Liver (tissue), 10 donors: ENCODE measurements at places on chromosomes 7 and 10. TPM values are rescaled to one million over a fixed set of nuclear protein-coding genes. Genes with fewer than 3 reads are reported as not detected.

GRCh38 chr10:131048606-131049005 is 262.9 kb downstream of the TCERG1L start:
- no peaks in the 10 kb centered on the region for H3K27me3 ChIP-seq
- no peak overlapping the region for H3K27ac ChIP-seq
- H3K4me1 ChIP-seq, result no peaks in the 10 kb centered on the region
- H3K4me3 ChIP-seq, result no peak overlapping the region

DNA sequence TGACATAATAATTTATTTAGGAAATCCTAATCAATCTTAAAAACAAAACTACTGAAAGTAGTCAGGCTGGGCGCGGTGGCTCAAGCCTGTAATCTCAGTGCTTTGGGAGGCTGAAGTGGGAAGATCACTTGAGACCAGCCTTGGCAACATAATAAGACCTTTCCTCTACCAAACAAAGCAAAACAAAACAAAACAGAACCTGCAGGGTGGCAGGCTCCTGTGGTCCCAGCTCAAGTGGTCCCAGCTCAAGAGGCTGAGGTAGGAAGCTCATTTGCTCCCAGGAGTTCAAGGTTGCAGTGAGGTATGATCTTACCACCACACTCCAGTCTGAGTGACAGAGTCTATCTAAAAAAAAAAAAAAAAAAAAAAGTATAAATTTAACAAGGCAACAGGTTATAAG is 748.0 kb downstream of the CNTNAP2 start:
- DNase-seq, result no peak
- no peak overlapping the region for H3K4me3 ChIP-seq
- H3K27ac ChIP-seq, result no peak overlapping the region
- H3K27me3 ChIP-seq, result no peaks in the 10 kb centered on the region

DNA sequence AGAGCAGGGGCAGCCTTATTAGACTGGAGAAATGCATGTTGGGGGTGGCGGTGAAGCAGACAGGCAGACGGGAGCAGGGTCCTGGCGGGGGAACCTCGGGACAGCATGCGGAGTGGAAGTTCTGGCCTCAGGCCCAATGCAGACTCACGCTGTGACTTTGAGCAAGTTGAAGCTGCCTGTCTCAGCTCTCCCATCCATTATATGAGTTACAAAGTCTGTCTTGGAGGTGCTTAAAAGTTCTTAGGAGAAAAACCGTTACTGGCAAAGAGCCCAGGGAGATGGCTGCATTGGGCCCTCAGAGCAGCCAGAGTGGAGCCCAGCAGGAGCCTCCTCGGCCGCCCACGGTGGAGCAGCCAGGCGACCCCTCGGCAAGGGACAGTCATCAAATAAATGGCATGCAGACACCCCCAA is 509.5 kb downstream of the PLXNA4 start:
- H3K27ac ChIP-seq, result no peak overlapping the region
- no peaks in the 10 kb centered on the region for H3K27me3 ChIP-seq
- H3K4me1 ChIP-seq, result no peaks in the 10 kb centered on the region
- no peak overlapping the region for H3K4me3 ChIP-seq

SH2D4B gene
- 0.19 TPM for total RNA-seq

DNA sequence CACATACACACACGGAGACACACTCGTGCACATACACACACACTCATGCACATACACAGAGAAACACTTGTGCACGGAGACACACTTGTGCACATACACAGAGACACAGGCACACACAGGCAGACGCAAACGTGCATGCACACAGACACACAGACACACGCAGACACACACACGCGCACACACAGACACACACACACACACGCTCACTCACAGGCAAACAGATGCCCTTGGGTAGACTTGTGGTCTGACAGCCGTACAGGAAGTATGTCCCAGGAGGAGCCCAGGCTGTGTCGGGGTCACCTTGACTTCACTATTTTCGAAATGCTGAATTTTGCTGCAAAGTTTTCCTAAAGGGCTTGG is 538.0 kb downstream of the DNAJB6 start:
- H3K27ac ChIP-seq, result no peak overlapping the region
- H3K36me3 ChIP-seq, result no peaks in the 10 kb centered on the region
- no peak for DNase-seq

VGF gene
- not detected for total RNA-seq

GRCh38 chr7:18859318-18859717 is 258.1 kb downstream of the TWIST1 start:
- no peaks in the 10 kb centered on the region for H3K27me3 ChIP-seq
- H3K27ac ChIP-seq, result no peak overlapping the region
- no peak for DNase-seq
- no peaks in the 10 kb centered on the region for H3K36me3 ChIP-seq
- H3K4me1 ChIP-seq, result no peaks in the 10 kb centered on the region

PRKCQ gene
- 3.3 TPM for total RNA-seq

MBL2 gene
- total RNA-seq, result 222 TPM

GRCh38 chr10:8312079-8312478 is 257.6 kb downstream of the GATA3 start:
- H3K27ac ChIP-seq, result no peak overlapping the region
- H3K4me1 ChIP-seq, result no peaks in the 10 kb centered on the region
- no peak overlapping the region for H3K4me3 ChIP-seq

DNA sequence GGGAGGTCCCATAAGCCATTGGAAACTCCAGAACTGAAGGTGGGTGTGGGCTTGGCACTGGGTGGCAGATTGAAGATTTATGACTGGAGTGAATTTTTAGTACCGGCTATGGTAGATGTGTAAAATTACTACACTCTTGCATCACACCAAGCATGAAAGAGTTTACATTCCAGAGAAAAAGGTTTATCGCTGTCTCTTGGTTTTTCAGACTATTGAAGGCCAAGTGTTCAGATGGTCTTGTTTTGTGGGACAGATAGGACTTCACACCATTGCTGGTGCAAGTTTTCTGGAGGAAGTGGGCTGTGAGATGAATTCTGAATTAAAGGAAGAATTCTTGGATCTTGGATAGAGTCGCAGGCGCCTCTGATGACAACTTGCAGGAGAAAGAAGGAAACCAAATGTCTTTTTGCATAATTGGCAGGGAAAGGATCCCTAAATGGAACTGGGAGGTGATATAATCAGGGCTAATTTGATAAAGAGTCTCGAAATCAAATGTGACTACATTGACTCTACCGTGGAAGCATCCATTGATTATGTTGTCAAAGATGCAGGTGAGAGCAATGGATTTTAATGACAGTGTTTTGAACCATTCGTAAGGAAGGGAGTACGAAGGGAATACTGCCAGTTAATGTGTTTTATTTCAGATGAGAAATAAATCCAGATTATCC is 14.2 kb upstream of the NMT2 start:
- no peaks in the 10 kb centered on the region for H3K4me1 ChIP-seq
- DNase-seq, result no peak
- no peak overlapping the region for H3K4me3 ChIP-seq

SRRM3 gene
- 0.08 TPM for total RNA-seq

- H3K4me1 ChIP-seq, result no peaks in the 10 kb centered on the region
- no peaks in the 10 kb centered on the region for H3K36me3 ChIP-seq
- no peaks in the 10 kb centered on the region for H3K27me3 ChIP-seq
- no peak for DNase-seq
Observed at GRCh38 chr10:33350041-33350440, 15.6 kb upstream of the NRP1 start.

C7orf33 gene
- not detected for total RNA-seq

BMS1 gene
- 10.4 TPM for total RNA-seq

DNA sequence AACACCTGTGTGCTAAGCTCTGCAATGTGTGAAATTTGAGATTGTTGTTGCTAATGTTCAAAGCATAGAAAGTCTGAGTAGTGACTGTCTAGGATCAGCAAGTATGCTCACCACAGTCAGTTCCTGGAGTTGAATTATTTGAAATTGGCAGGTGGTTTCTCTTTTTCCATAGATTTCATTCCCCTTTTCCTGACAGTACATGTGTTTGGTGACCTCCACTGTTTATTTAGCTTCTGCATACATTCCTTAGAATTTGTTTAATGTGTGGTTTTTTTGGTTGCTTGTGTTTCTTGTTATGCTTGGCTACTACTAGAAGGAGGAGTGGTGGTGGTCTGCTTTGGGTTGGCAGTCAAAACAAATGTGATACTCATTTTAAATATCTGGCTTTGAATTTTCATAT is 52.3 kb downstream of the FOXP2 start:
- no peaks in the 10 kb centered on the region for H3K36me3 ChIP-seq
- H3K4me3 ChIP-seq, result no peak overlapping the region
- H3K27me3 ChIP-seq, result no peaks in the 10 kb centered on the region
- DNase-seq, result no peak
- no peak overlapping the region for H3K27ac ChIP-seq
- H3K4me1 ChIP-seq, result no peaks in the 10 kb centered on the region

GRID2IP gene
- total RNA-seq, result 0.05 TPM

LEP gene
- total RNA-seq, result not detected

PEX1 gene
- 18.2 TPM for total RNA-seq

DNA sequence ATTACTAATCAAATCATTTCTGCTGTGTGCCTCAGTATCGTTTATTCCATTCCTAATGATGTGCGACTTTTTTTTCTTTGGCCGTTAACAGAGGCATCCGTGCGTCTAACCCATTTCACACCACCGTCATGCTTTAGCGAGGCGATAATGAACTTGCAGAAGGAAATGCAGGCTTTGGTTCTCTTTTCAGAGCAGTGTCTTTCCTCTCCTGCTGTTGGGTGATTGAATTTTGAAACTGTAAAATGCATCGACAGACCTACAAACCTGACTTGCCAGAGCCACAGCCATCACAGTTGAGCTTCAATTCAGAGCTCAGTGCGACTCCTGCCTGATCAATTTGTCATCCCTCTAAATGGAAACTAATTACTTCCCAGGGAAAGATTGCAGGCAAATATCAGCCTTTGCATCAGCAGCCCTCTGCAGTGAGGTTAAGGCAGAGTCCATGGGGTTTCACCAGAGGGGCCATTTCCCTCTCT is 486.0 kb upstream of the GALNT17 start:
- no peaks in the 10 kb centered on the region for H3K4me1 ChIP-seq
- peaks cover 22% of the 10 kb centered on the region for H3K36me3 ChIP-seq
- H3K27ac ChIP-seq, result no peak overlapping the region
- no peak for DNase-seq
- H3K27me3 ChIP-seq, result no peaks in the 10 kb centered on the region

HOXA6 gene
- total RNA-seq, result 0.23 TPM

DNA sequence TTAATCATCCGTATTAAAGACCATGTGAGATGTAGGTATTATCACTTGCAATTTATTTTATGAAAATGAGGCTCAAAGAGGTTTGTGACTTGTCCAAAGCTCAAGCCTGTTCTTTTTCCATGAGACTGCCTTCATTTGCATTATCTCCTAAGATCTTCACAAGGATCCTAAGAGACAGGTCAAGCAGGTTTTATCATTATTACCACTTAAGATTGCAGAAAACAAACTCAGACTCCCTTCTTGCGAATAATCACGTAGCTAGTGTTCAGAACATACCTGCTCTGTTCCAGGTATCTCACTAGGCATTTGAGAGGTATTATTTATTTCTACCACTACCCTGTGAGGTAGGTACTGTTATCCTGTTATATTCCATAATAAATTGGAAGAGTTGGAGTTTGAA is 64.8 kb downstream of the ZNRF2 start:
- H3K4me1 ChIP-seq, result peaks cover 3% of the 10 kb centered on the region
- no peaks in the 10 kb centered on the region for H3K36me3 ChIP-seq
- no peak for DNase-seq

DNA sequence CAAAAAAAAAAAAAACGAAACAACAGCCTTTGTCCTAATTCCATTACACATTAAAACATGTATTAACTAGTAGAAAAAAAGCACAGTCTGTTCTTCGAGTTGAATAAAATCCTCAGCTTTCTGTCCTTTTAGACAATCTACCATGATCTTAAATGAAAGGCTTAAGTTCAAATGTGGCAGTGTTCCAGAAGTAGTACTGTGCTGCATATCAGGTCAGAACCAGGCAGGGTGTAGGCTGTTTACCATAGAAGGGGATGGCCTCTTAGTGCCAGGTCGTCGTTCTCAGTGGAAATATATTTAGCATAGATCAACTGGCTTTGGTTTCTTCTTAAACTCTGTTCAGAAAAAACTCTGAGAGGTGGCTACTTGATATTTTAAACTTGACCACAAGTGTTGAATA is 612.0 kb downstream of the CNTNAP2 start:
- no peak for DNase-seq
- no peaks in the 10 kb centered on the region for H3K27me3 ChIP-seq
- no peaks in the 10 kb centered on the region for H3K4me1 ChIP-seq

GRCh38 chr7:40244226-40244625 is 109.4 kb downstream of the SUGCT start:
- H3K36me3 ChIP-seq, result no peaks in the 10 kb centered on the region
- no peaks in the 10 kb centered on the region for H3K4me1 ChIP-seq
- no peak for DNase-seq

- no peak overlapping the region for H3K4me3 ChIP-seq
- H3K27me3 ChIP-seq, result no peaks in the 10 kb centered on the region
- no peaks in the 10 kb centered on the region for H3K4me1 ChIP-seq
- H3K27ac ChIP-seq, result no peak overlapping the region
- DNase-seq, result no peak
- H3K36me3 ChIP-seq, result peaks cover 13% of the 10 kb centered on the region
Observed at GRCh38 chr7:149166630-149167352, 19.5 kb downstream of the ZNF398 start.

RAMP3 gene
- total RNA-seq, result 2.3 TPM

GRCh38 chr10:98055841-98056516 is 25.6 kb upstream of the CRTAC1 start:
- no peak overlapping the region for H3K4me3 ChIP-seq
- H3K27me3 ChIP-seq, result peaks cover 2% of the 10 kb centered on the region
- DNase-seq, result no peak
- peaks cover 4% of the 10 kb centered on the region for H3K4me1 ChIP-seq
- no peaks in the 10 kb centered on the region for H3K36me3 ChIP-seq

NODAL gene
- not detected for total RNA-seq

DNA sequence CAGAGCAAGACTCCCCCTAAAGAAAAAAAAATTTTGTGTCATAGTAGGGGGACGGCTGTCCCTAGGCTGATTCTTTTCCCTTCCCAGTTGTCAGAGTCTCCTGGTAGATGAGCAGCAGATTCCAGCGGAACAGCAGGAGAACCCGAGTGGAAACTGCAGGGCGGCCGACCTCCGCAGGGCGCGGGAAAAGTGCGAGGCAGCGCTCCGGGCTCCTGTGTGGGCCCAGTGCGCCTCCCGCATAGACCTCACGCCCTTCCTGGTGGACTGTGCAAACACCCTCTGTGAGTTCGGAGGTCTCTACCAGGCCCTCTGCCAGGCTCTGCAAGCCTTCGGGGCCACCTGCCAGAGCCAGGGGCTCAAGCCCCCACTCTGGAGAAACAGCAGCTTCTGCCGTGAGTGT is 46.0 kb downstream of the ZAN start:
- H3K36me3 ChIP-seq, result no peaks in the 10 kb centered on the region
- no peak overlapping the region for H3K27ac ChIP-seq
- H3K4me3 ChIP-seq, result no peak overlapping the region
- no peak for DNase-seq

DOCK4 gene
- 16.9 TPM for total RNA-seq

DNA sequence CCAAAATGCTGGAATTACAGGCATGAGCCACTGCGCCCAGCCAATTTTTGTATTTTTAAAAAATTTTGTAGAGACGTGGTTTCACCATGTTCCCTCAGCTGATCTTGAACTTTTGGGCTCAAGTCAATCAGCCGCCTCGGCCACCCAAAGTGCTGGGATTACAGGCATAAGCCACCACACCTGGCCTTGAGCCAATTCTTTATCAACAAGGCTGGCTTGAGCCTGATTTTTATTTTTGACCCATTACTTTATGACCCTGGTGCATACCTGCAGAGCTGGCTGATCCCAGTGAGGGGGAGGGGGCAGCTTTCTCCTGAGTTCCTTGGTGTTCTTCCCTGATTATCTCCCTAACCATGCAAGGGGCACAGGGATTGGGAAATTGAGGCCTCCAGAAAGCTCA is 15.8 kb upstream of the CPA1 start:
- H3K36me3 ChIP-seq, result no peaks in the 10 kb centered on the region
- no peak overlapping the region for H3K4me3 ChIP-seq
- DNase-seq, result no peak
- H3K4me1 ChIP-seq, result no peaks in the 10 kb centered on the region
- no peaks in the 10 kb centered on the region for H3K27me3 ChIP-seq
